ENCODE measurements at places on chromosomes 5 and 9.

DNA sequence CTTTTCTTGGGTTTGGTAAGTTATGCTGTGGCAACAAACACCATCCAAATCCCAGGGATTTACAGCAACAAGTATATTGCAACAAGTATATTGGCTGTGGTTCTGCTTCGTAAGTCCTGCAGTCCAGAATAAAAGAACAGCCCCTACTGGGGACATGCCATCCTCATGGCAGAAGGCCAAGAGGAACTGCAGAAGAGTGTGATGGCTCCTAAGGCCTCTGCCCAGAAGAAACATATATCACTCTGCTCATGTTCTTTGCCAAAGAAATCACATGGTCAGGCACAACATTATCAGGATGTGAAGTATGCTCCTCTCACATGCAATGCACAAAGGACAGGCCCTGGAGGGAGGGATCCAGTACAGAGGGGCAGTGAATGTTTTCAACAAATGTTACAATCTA is 159.6 kb upstream of the TAS2R1 start:
- no peak for DNase-seq

GRCh38 chr9:16532681-16533450 is 337.6 kb downstream of the BNC2 start:
- no peak for DNase-seq

DNA sequence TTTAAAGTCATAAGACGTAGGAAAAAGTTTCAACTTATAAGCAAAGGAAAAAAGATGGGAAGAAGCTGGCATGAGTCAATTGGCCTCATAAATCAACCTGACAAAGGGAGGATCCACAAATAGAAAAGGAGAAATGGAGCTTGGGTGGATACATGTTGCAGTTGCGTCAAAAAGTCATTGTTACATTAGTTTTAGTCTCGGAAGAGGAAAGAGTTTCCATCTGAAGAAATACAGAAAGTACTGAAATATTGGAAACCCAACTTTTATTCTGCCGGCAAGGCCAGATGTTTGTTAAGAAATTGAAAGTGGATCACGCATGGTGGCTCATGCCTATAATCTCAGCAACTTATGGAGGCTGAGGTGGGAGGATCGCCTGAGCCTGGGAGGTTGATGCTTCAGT is 11.3 kb upstream of the TIMD4 start:
- no peak for DNase-seq

DNA sequence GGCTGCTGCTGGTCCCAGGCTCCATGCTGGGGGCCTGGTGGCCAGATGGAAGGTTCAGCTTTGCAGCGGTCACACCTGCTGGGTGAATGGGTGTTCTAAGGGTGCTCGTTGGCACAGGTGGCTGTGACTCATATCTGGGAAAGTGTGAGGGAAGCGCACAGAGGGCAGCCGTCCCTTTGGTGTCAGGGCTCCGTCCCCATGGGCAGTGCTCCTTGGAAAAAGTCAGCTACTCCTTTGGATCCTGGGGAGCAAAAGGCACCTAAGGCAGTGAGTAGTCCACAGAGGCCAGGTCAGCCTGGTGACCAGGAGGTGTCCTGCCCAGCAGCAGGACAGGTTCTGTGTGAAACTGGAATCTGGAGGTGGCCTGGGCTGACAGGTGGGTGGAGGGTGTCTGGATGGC is 18.4 kb upstream of the GBGT1 start:
- DNase-seq: no peak

DNA sequence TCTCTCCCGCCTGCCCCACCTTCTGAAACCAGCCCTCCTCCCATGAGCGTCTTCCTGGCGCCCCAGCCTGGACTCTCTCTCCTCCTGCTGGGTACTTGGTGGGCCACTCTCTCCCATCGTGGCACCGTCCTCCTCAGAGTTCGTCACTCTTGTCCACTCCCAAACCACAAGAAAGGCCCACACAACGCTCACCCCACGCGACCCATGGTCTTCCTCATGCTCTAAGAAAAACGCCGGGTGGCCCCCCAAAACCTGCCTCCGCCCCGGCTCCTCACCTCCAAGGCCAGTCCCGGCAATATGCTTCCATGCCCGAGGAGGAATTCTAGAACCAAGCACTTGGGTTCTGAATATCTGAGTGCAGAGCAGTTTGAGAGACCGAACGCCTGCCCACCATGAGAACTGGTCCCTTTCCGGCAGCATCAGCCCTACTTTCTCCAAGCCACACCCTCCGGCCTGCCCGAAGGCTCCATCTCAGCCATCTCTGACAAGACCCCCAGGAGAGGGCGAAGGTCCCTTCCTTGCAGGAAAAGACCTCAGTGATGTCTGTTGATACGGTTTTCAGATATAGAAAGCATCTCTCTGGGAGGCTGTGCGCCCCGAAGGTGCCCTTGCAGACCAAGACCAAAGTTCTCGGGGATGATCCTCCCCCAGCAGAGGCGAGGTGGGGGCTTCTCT is 15.0 kb downstream of the SLC6A3 start:
- no peak for DNase-seq

- DNase-seq: no peak
Observed at GRCh38 chr9:101691657-101692056, 46.8 kb downstream of the GRIN3A start.

- no peak for DNase-seq
Observed at GRCh38 chr9:87387351-87388011, 110.2 kb upstream of the DAPK1 start.

DNA sequence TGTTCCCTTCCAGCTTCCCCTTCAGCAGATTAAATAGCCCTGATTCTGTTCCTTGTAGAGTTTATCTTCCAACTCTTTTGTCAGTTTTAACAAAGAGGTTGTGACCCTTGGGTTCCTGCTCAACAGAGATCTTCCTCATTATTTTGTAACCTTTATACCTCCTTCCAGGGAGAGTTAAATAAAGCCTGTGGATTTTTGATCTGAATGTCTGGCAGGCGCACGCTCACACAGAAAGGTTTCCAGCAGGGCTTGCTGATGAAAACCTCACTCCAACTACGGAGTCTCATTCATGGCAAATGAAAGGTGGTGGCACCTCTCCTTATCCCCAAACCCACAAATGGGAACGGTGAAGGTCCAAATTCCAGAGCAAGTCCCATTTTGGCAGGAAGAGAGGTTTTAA is 129.0 kb downstream of the SREK1 start:
- DNase-seq: no peak

GRCh38 chr5:124743602-124744169 is 2.8 kb downstream of the ZNF608 start:
- peak; percentile 33 for DNase-seq

DNA sequence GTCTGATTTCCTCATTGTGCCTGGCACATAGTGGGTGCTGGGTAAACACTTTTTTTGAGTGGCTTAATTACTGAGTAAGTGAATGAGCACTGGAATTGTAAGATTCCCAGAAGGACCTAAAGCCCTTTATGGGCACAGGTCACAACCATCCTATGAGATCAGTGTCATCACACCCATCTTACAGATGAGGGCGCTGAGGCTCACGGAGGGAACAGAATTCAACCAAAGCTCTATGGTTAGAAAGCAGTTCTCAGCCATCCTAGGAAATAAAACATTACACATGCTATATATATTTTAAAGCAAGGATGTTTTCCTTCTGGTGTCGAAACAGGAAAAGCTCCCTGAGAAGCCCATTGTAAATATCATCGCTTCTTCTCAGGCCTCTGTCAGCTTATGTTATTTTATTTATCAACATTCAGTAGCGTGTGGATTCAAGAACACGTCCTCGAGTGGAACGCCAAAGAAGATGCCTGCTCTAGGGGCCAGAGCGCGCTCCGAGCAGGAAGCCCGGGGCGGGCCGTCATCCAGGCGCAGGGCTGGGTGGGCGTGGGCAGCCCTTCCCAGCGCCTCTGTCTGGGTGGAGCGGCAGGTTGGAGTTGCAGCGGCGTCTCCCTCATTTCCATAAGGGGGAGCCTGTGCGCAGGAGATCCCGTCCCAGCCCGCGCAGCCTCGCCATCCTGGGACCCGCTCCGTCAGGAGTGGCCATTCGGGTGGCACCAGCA is 155.8 kb upstream of the SMIM23 start:
- peak; percentile 65 for DNase-seq

DNA sequence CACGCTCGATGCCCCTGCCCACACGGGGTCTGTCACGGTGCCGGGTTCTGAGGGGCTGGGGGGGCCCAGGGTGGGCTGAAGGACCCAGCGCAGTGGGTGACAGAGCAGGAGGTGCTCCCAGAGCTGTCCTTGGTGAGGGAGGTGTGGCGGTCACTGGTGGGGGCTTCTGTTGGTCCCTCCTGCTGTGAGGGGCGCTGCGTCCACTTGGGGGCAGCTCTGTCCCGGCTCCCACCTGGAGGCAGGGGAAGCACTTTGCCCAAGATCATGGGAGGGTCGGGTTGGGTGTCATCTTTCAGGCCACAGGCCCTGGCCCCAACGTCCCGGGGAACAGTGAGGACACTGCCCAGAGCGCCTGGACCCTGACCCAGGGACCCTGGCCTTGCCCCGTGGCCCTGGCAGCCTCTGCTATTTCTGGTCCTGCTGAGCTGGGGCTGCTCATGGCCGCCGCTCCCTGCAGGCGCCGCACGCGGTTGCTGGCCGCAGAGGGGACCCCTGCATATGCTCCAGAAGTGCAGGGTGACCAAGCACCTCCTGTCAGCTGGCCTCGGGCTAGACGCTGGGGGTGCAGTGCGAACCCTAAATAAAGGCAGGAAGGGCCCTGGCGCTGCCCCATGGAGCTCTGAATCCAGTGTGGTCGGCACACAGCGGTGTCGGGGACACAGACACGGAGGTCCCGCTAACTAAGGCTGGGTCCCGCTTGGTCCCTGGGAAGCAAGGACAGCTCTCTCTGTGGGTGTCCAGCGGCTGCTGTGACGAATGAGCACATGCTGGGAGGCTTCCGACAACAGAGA is 11.6 kb upstream of the RNU6ATAC start:
- no peak for DNase-seq

DNA sequence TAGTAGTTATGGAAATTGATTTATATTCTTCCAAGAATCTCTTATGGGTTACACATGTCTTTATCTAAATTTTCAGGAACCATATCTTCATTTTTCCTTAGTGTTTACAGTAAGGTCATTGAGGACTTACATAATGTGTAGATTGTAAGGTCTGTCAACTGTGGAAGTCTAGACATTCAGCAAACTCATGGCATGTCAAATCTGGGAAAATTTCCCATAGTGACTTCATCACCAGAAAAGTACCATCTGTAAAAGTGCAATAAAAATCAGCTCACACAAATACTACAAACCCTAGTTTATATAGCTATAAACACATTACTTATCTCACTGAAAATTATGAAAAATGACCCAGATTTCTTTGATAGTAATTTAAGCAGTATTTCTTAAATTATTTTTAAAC is 419.4 kb downstream of the MTRR start:
- peak; percentile 51 for DNase-seq

DNA sequence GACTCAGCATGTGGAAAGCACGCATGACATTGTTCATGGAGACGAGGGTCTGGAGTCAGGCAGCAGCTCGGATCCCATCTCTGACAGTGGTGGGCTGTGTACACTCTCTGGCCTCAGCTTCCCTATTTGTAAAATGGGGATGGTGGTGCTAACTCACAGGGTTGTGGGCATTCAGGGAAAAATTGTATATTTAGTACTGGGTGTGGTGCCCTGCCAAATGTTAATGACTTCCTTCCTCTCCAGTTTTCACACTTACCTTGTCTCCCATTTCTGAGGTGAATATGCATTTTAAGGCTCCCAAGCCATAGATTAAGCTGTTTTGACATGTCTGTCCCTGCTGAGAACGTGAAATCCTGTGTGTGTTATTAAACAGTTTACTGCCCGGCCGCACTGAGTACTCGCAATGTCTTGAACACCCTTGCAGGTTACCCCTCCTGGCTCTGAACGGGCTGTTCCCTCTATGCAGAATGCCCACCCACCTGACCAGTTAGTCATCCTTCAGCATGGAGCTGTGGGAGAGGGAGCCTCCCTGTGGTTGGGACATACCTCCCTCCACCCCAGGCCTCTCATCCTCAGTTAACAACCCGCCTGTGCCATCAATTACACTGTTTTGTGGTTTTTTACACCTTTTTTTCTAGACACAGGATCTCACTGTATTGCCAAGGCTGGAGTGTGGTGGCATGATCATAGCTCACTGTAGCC is 25.8 kb downstream of the TJP2 start:
- DNase-seq: no peak

- peak; percentile 32 for DNase-seq
Observed at GRCh38 chr9:109192732-109193361, 25.8 kb upstream of the FRRS1L start.

GRCh38 chr9:118563677-118564076 is 805.6 kb downstream of the BRINP1 start:
- DNase-seq: no peak

GRCh38 chr9:119370816-119371215 is 1.6 kb upstream of the BRINP1 start:
- DNase-seq: no peak

GRCh38 chr5:7422316-7423106 is 26.6 kb downstream of the ADCY2 start:
- DNase-seq: no peak

GRCh38 chr9:111037708-111038330 is 451 bp downstream of the LPAR1 start:
- no peak for DNase-seq

DNA sequence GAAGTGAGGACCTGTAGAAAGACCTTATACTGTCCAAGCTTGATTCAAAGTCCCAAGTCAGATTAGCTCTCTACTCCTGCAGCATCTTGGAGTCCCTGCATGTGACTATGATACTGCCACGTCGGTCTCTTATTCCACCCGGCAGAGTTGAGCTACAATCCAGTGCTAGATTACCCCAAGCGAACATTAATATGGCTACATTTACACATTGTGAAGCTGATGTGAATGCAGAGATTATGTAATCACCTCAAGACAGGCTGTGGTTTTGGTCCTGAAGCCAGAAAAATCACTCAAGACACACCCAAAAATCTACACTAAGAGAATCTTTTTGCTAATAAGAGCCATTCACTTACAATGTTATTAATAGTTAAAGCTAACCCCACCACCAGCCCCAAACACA is 116.7 kb downstream of the GNA14 start:
- DNase-seq: no peak

DNA sequence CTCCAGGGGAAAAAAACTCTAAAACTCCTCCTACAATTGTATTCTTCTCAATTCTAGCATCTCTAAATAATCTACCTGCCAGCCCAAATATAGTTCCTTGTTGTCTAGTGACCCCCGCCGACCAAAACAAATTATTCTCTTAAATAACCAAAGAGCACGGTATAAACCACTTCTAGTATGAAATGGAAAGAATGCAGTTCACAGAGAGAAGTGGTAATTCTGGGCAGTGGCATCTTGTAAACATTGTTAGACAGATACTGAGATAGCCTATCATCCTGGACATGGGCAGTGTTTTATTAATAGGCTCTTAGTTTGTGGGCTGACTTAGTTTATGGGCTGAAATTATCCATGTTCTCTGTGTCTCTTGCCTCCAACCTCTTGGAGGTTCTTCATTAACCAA is 1412.6 kb upstream of the CDH9 start:
- no peak for DNase-seq

DNA sequence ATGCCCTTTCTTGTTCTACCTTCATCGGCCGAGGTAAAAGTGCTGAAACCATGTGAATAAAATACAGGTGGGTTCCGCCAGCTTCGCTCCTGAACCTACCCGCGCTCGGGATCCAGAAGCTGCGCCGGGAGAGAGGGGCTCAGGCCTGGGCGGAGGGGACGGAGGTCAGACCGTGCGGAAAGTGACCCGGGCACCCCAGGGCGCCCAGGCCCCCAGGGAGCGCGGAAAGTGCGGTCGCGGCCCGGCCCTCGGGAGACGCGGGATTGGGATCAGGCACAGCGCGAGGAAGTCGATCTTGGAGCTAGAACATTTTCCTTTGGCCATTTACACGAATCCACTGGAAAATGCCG is 329 bp downstream of the SYK start:
- no peak for DNase-seq
